ENCODE measurements at places on chromosomes 2 and 18.

- DNase-seq, result no peak
These were observed 39.2 kb downstream of the MREG start for GRCh38 chr2:215973954-215974699.

DNA sequence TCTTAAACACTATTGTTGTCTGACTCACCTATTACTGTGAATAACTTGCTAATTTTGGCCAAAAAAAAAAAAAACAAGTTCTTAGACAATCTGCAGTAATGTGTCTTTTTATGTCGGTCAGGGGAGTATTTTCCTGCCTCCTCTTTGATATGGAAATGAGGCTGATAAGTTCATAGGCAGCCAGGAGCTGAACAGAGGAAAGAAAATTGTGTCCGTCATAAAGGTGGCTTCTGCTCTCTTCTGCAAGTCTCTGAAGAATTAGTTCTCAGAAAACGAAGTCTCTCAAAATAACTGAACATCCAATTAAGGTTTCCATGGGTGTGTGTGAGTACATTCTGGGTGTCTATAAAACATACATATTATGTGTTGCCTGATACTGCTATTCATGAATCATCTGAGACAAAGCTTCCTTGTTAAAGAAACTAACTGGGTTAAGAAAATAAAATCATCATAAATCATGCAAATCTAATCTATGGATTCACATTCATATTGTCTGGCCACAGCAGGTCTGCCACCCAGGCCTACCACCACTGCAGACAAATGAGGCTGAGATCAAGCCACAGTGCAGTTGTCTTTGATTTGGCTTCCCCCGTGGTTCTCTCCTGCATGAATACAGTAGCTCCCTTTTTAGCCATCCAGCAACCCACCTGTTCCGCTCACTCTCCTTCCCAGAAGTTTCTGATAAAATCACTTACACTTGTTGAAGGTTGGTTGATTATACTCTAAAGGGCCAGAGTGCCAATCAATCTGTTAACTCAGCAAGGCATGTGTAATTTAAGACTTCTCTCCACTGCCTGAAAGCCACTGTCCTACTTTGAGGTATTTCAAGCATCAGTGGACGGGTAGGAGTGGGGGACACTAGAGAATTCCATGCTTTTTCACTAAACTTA is 19.4 kb upstream of the SP5 start:
- no peak for DNase-seq

GRCh38 chr2:14749884-14750283 is 117.4 kb downstream of the LRATD1 start:
- DNase-seq, result no peak

- DNase-seq, result no peak
These were observed 507.0 kb upstream of the CHAC2 start for GRCh38 chr2:53260568-53260967.

DNA sequence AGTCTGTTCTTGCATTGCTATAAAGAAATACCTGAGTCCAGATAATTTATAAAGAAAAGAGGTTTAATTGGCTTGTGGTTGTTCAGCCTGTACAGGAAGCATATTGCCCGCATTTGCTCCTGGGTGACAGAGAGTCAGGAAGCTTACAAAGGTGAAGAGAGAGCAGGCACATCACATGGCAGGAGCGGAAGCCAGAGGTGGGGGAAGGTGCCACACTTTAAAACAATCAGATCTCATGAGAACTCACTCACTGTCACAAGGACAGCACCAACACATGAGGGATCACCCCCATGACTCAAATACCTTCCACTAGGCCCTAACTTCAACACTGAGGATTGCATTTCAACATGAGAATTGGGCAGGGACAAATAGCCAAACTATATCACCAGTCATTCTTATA is 124.8 kb upstream of the COL5A2 start:
- no peak for DNase-seq

DNA sequence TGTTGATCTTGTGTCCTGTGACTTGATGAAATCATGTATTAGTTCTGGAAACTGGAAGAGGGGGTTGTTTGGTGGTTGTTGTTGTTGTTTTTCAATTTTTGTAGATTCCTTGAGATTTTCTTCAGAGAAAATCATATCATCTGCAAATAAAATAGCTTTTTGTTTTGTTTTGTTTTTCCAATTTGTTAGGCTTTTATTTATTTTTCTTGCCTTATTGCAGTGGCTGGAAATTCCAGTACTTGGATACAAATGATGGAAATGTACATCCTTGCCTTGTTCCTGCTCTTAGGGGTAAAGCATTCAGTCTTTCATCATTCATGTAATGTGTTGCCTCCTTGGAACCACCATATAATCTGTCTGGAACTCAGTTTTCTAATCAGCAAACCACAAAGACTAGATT is 50.3 kb upstream of the TRIB2 start:
- no peak for DNase-seq

DNA sequence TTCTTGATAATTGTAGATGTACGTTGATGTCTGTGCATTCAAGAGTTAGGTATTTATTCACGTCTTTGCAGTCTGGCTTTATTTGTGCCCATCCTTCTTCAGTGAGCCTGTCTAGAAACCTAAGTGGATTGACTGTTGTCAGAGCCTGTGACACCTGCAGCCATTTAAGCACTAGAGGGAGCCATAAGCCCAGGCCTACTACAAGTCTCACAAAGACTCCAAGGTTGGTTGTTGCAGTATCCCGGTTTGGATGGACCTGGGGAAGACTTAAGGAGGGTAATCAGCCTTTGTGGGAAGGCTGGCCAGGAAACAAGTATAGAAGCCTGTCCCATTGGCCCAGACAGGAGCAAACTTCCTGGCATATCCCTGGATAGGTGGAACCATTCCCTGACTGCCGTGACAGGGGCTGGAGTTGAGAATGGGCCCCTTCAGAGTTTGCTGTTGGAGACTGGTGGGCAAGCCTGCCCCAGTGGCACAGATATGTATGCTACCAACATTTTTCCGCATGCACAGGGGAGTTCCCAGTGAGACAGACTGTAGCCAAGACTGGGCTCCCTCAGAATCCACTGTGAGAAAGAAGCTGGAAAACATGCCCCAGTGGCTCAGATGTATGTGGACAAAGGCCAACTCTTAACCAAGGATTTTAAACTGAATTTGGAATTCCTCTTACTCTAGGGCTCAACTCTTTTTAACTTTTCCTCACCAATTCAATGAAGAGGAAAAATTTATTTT is 9.3 kb upstream of the LRRC30 start:
- no peak for DNase-seq

- DNase-seq, result no peak
These were observed 1.8 kb downstream of the GPD2 start for GRCh38 chr2:156437931-156438410.

DNA sequence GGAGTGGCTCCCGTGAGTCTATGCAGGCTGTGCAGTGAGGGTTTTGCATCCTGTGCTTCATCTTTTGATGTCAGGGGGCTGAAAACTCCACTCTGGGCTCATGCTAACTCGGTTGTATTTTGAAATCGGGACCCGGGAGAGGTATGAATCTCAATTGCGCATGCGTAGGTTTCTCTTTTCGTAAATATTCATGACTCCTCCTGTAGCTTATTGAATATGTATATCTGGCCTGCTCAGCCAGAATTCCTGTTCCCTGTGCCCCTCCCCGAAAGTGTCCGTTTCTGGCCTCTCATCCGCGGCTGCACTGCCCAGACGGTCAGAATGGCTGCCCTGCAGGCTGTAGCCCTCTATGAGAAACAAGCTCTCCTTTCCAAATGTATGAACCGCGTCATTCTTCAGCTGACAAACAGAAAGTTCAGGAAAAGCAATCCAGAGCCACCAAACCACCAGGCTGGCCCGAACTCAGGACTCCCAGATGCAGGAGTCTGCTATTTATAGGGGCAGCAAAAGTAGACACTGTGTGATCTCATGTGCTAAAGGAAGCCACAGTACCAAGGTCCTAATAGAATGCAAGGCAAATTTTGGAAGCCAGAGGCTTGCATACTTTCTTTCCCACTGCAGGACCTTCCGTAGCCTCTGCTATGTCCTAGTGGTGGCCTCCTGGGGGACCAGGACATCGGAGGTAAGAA is 41.7 kb downstream of the AKAIN1 start:
- no peak for DNase-seq

- no peak for DNase-seq
These were observed 45.1 kb upstream of the CD226 start for GRCh38 chr18:69992776-69993175.

DNA sequence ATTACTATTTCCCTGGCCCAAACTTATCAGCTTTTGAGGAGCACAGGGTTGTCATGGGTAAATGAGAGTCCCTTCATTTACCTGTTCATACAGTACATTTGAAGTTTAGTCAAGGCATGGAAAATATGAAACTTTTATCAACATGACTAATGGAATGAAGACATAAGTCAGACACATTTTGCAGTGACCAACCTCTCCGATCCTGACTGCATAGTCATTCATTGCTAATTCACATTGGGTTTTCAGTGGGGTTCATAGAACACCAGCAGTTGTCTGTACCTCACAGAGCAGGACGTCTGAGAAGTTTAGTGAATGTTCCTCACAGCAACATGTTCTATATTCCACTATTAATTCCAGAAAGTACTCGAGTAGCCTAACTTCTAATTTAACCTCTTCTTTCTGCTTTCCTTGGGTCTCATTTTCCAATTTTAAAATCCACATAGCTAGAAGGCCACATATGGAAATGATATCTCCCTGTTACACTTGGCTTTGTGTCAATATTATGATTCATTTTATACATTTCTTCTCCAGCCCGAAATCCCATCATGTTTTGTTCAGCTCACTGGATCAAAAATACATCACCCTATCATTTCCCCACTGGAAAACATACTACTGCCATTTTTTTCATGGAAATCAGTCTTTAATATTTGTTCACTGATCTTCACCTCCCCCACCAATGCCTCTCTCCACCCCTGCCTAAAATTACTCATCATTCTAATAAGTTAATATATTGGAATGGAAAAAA is 65.9 kb downstream of the CDH20 start:
- DNase-seq, result no peak

DNA sequence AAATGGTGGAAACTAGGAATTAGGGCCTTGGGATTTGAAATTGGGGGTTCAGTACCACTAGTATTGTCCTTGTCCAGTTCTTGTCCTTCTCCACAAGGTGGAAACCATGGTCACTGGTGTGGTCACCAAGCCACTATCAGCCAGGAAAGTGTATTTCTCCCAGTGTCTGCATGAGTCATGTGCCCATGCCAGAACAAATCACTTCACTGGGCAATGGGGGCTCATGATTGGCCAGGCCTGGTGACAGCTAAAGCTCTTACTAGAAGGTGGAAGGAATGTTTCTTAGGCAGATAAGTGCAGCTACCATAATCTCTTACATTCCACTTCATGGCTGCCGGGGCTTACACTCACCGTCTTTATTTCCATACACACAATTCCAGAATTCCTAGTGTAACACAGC is 124.8 kb upstream of the TACR1 start:
- no peak for DNase-seq

DNA sequence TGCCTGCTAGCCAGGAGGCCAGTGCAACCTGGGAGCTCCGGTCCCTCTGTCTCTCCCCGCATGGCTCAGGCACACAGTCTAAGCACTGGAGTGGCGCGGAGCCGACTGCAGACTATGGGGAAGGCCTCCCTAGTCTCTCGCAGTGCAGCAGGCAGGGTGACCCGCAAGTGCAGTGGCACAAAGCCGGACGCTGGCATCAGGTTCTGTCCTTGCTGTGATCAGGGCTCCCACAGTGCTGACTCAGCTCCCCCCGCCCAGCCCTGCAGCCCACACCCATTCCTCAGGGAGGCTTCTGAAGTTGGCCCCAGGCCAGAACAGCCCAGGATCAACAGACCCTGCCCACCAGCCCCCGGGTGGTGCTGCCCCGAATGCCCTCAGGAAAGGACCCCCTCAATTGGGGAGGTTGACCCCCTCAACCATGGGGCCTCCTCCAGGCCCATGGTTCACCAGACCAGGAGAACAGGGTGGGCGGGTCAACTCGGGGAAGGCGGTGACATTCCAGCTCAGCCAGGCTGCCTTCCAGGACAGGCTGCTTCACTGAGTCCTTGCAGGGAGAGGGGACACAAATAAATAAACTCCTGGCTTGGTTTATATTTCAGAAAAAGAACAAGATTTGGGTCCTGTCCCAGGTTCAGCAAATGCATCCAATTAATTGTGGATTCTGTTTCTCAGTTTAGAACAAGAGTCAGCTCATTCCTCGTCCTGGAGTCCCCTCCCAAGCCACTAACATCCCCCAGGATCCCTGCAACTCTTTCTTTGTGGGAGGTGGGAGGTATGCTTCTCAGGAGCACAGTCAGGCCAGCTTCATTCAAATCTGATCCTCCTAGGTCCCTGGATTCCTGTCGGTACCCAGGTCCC is 12.2 kb downstream of the BIN1 start:
- no peak for DNase-seq

- no peak for DNase-seq
These were observed 101.0 kb downstream of the EVA1A start for GRCh38 chr2:75459565-75460310.

GRCh38 chr2:56267415-56267788 is 83.6 kb downstream of the CCDC85A start:
- no peak for DNase-seq

Data from posterior vena cava (tissue), 2 donors.